ENCODE measurements at places on chromosomes 4 and X.

- no peak for DNase-seq
These were observed 63.4 kb downstream of the PTTG2 start for GRCh38 chr4:38023347-38024205.

DNA sequence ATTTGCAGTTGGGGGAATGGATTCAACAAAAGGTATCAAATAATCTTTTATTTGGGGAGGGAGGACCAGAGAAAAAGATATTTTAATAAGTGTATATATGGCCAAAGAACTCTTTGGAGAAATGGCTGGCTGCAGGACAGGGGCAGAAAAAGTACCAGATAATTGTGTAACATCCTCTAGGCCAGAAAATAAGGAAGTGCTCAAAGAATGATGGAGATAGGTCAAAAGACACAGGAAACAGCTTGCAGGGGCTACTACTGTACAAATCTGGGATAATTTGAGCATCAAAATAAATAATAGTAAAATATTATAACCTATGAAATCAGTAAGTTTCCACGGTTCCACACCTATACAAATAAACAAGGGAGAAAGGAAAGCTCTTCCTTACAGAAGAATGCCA lies 34.8 kb downstream of the KLHL5 start:
- no peak for DNase-seq

- DNase-seq = no peak
These were observed 2.7 kb downstream of the SPINK2 start for GRCh38 chr4:56818797-56819196.

- DNase-seq = no peak
These were observed 269.0 kb upstream of the CXXC4 start for GRCh38 chr4:104763554-104764222.

Measured in LoVo (cell line).